Common myeloid progenitor, CD34-positive (primary cell): ENCODE measurements at places on chromosomes 1 and 21.

- no peak for DNase-seq
These were observed 52.8 kb downstream of the SLC44A3 start for GRCh38 chr1:94872771-94873495.

- DNase-seq = no peak
These were observed 109.5 kb upstream of the UBE2U start for GRCh38 chr1:64093941-64094340.

GRCh38 chr1:42035205-42035829 is 116.6 kb upstream of the HIVEP3 start:
- DNase-seq = peak; percentile 82

DNA sequence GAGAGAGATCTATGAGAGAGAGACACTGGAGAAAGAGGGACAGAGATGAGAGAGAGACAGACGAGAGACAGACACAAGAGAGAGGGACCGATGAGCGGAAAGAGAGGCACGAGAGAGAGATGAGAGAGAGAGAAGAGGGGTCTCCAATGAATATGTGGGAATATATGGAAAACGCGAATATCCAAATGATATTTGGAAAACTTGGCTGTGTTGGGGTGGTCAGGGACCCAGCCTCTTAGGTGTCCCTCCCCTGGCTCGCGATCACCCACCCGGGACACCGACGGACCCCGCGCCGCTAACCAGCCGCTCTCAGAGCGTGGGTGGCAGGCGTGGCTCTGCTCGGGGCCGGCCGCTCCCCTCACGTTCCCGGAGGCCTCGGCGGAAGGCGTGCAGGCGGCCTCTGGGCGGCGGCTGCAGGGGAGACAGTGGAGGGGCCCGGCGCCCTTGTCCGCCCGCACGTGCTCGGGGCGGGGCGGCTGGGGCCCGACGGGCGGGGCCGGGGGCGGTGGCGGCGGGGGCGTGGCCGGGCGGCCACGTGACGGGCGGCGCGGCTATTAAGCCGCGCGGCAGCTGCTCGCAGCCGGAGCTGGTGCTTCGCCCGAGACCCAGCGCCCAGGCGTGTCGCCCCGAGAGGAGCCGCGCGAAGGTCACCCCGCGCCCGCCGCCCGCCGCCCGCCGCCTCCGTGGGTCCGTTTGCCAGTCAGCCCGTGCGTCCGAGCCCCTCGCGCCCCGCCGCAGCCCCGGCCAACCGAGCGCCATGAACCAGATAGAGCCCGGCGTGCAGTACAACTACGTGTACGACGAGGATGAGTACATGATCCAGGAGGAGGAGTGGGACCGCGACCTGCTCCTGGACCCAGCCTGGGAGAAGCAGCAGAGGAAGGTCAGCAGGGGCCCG is at the start of gene ACTN2:
TSS of gene ACTN2 (plus strand) at position 583 of the 898 bp plus-strand sequence. CDS start at position 758, 175 bp downstream.
- DNase-seq = peak; percentile 54

DNA sequence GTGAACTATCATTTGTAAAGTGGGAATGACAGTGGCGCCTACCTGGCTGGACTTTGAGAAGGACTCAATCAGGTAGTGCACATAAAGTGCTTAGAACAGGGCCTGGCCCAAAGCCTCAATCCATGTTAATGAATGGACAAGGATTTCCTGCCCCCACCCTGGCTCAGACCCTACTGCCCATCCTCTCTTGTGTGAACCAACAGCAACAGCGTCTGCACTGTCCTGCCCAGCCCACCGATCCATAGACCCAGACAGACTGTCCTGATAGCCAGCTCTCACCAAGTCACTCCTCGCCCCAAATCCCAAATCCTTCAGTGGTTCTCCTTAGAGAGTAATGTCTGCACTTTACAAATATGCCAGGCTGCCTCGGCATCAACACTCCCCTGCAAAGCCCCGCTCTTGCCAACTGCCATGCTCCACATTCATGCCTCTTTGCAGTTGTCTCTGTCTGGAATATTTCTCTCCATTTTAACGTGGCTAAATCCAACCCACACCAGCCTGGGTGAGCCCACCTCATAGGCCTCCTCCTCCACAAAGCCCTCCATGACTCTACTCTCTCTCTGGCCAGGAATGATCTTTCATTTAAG is 157.6 kb upstream of the EDN2 start:
- no peak for DNase-seq

DNA sequence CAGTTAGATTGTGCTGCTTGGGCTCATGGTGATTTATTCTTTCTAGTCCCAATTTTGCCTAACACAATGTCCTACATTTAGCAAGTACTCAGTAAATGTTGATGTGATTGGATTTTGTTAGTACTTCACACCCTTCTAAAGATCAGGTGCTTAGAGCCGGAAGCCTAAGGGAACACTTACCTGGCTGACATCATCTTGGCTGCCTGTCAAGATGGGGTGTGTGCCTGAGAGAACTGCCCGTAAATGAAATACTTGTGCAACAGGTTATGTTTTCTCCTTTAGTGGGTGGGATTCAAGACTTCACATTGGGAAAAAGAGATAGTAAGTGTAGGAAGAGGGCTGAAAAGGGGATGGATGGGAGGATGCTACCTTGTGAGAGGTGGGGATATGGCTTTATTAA is 75.5 kb upstream of the MACF1 start:
- no peak for DNase-seq

GRCh38 chr1:73056826-73057225 is 774.5 kb upstream of the NEGR1 start:
- DNase-seq = no peak

GRCh38 chr1:151512801-151513625 is 1.8 kb downstream of the CGN start:
- DNase-seq = no peak

DNA sequence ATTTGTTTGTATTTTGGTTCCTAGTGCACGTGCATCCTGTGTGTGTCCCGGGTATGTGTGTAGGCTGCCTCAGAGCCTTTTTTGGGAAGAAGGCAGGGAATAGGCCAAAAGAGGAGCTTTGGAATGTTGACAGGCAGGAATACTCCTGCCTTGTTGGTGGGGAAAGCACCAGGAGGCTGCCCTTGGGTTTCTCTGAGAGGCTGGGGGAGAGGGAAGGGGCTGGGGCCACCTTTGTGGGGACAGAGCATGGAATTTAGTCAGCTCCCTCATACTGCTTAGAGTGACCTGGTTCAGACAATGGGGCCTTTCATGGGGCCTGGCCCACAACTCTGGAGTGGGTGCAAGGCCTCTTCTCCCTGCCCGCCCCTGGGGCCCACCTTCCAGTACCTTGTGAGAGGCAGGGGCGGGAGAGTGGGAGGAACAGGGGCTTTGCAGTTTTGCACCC is 31.3 kb downstream of the ACOT11 start:
- DNase-seq = no peak

DNA sequence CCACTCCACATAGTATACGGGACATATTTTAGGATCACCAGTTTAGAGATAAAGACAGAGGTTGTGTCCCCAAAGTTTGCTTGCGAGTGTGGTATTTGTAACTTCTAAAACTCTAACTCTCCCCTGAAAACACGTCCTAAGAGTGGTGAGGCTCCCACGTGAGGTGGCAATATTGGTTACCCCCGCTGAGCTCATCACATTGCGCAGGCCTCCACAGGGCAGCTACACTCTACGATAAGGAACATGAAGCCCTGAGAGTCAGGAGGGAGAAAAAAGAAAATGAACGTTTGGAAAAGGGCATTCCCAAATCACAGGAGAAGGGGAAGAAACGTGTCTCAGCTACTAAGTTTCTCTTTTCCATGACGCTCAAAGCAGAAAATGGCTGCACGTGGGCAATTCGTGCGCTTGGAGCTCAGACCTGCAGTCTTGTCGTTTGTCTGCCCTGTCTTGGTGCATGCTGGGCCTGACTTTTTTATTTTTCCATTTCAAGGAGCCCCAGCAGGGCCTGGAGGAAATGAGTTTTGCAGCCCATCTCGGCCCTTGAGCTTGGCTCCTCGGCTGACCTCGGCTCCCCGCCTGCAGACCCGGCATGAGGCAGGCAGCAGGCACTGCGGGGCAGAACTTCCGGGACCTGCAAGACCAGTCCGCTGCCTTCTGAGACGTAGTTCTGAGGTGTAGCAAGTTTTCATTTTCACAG is 25.7 kb downstream of the ERG start:
- no peak for DNase-seq

- no peak for DNase-seq
These were observed 34.7 kb downstream of the VAV3 start for GRCh38 chr1:107930292-107930691.

GRCh38 chr1:6103854-6104530 is 58.3 kb downstream of the KCNAB2 start:
- no peak for DNase-seq

- no peak for DNase-seq
These were observed 258.9 kb downstream of the HHAT start for GRCh38 chr1:210587566-210587965.

DNA sequence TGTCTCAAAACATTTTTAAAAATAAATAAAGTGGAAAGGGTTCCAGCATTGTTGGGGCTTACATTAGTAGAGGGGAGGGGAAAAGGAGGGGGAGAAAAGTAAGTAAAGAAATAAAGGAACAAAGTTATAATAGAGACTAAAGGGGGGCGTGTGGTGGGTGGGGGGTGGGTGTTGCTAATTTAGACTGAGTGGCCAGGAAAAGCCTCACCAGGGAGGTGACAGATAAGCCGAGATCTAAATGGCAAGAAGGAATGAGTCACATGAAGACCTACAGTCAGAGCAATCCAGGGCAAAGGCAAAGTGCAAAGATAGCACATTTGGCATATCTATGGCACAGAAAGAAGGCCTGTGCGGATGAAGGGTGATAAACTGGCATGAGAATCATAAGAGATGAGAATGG is 7.5 kb downstream of the MPL start:
- peak; percentile 67 for DNase-seq

GRCh38 chr1:188986745-188987417 is 1490.8 kb downstream of the BRINP3 start:
- no peak for DNase-seq

DNA sequence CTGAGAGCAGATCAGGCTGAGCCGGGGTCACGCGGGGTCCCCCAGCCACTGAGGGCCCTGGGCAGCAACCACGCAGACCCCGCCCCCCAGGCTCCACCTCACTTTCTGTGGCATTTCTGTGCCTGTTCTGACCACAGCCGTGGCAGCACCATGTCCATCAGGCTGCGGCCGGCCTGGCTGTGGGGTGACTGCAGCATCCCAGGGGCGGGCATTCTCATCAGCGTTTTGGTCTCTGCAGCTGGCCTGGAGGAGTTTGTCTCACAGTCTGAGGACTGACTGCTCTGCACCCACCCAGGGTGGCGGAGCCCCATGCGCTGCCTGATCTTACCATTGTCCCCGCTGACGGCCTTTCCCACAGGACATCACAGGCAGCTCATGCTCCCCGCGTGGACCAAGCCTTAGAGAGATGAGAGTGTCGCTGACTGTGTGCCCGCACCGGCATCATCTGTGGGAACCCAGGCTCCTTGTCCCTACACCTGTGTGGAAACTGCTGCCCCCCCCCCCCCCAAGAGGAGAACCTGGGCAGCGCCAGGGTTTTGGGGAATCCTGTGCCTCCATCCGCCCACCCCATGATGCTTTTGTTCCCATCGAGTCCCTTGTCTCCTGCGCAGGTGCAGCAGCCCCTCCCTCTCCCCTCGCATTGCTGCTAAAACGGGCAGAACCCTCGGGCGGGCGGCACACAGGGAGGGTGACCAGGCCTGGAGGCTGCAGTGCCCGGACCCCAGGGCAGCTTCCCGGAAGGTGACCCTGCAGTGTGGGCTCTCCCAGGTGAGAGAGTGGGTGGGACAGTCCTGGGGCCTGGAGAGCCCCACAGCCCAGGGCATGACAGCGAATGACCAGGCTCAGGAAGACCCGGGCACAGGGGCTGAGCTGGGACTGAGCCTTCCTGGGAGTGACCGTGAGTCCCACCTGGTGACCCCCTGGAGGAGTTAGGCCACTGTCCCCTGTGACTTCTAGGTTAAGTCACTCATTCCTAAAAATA is 1.8 kb downstream of the KRTAP10-1 start:
- DNase-seq = no peak

DNA sequence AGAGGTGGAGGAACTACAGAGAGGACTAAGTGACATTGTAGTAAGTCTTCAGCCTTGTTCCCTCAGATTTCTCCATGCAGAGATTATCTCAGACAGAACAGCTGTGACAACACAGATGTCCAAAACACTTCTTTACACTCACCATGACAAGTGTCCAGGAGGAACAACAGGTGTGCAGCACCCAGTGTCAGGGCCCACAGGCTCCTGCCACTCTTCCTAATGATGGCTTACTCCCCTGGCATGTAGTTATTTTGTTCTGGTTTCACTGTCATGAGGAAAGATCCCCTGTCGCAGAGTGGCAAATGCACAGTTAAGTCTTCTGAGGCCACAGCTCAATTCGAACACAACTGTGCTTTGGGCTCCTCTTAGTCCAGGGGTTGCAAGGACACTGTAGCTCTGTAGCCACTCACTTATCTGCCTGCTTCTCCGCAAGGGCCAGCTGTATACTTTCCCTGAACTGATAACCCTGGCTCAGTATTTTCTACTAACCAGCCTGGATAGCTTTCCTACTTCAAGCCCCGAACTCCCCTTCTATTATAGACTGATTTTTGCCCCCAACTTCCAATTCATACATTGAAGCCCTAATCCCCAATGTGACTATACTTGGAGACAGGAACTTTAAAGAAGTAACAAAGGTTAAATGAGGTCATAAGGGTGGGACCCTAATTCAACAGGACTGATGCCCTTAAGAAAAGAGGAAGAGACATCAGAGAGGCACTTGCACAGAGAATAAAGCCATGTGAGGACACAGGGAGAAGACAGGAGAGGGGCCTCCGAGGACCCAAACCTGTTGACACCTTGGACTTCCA is 11.1 kb downstream of the PDZK1 start:
- DNase-seq = no peak

DNA sequence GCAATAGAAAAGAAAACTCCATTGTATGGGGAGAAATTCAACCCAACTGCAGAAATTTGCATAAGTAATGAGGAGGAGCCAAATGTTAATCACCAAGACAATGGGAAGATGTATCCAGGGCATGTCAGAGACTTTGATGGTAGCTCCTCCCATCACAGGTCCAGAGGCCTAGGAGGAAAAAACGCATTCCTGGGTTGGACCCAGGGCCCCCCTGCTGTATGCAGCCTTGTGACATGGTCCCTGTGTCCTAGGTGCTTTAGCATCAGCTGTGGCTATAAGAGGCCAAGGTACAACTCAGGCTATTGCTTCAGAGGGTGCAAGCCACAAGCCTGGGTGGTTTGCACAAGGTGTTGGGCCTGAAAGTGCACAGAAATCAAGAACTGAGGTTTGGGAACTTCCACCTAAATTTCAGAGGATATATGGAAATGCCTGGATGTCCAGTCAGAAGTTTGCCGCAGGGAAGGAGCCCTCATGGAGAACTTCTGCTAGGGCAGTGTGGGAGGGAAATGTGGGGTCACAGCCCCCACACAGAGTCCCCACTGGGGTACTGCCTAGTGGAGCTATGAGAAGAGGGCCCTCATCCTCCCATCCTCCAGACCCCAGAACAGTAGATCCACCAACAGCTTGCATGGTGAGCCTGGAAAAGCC is 162.3 kb downstream of the TGFB2 start:
- DNase-seq = no peak

GRCh38 chr1:101996825-101997465 is at the start of gene OLFM3:
Gene OLFM3 (minus strand): TSS chr1:101996926.
- DNase-seq = peak; percentile 72

DNA sequence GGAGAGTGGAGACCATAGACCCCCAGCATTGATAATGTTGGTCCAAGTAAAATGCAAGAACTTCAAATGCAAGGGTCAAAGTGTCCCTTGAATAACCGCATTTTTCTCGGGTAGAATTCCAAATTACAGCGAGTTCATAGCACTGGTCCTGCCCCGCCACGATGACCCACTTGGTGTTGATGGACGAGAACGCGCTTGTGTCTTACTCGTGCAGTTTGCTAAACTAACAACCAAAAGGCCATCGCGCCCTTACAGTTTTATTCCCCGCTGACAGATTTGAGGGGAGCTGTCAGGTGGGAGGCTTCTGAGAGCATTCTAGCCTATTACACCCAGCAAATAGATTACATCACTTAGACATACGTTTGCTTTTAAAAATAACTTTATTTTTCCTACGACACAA is 17.3 kb upstream of the TSPEAR start:
- DNase-seq = no peak
